Cardiac fibroblast (primary cell): ENCODE measurements at places on chromosomes 1 and 21.

GRCh38 chr1:45299981-45300668 is 26.6 kb upstream of the HPDL start:
- DNase-seq: peak; percentile 89

GRCh38 chr1:95117207-95118066 is at the start of gene TLCD4:
Gene TLCD4 (plus strand): TSS chr1:95117355. CDS start chr1:95143902, 26,547 bp downstream.
- peak; percentile 30 for DNase-seq

DNA sequence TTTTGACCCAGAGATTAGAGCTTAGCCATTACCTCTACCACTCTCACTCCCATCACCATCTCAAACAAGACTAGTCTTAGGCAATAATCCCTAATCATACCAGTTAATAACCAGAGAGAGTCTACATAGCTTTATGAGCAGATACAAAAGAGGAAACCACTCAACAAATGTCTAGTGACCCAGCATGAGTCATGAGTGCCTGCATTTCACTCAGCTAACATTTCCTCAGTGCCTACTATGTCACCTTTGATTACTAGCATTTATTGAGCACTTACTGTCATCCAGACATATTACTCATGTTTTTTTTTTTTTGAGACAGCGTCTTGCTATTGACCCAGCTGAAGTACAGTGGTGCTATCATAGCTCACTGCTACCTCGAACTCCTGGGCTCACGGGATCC is 35.9 kb upstream of the GALNT2 start:
- no peak for DNase-seq

DNA sequence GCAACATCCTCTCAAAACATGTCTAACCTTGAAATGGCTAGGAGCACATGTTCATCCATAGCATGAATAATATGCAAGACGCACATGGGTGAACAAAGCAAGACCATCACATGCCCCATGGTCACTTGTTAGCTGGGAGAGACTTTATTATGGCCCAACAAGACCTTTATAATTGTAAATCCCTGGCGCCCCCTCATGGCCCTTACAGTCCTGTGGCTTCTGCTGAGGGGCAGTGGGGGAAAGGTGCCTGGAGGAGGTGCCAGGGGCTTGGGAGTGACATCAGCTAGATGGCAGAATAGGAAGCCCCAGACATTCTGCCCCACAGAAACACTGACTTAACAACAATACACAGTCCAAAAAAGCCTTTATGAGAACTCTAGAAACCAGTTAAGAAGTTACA is 51.7 kb downstream of the CSMD2 start:
- no peak for DNase-seq

GRCh38 chr1:225752245-225752644 is 25.4 kb upstream of the SRP9 start:
- no peak for DNase-seq

- DNase-seq: peak; percentile 35
These were observed 48.4 kb downstream of the LTN1 start for GRCh38 chr21:28944296-28944695.

- DNase-seq: no peak
These were observed 24.1 kb upstream of the ARHGEF16 start for GRCh38 chr1:3430406-3430805.

DNA sequence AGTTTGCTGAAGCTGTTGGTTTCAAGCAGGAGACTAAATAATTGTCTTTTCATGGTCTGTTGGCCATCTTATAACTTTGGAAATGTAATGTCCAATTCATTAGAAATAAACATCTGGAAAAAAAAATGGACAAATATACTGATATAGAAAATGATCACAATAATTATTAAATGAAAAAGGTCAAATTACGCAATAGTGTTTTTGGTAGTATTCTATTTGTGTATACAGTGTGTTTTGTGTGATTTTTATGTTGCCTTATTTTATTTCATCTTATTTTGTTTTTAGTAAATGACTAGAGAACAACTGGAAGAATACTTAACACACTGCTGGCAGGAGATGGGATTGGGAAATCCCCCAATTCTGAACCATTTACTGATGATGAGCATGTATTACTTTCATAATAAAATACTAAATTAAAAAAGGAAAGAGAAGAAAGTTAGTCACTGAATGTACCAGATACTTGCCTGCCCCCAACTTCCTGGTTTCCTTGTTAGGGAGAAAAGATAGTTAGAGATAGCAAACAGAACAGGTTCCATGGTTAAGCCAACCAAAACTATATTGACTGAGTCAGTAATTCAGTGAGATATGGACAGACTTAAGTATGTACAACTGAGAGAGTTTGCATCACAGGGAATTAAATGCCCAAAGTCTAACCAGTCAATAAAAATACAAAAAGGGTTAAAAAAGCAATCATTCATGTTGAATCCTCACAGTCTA is 24.0 kb upstream of the SAMD13 start:
- no peak for DNase-seq
